Astrocyte of the cerebellum (primary cell): ENCODE measurements at places on chromosomes 1 and 21.
A peak's percentile ranks its signal among the peaks of the same experiment; 100 is the strongest.

GRCh38 chr21:37489553-37489952, 123.0 kb downstream of the DYRK1A start:
- DNase-seq = no peak

DNA sequence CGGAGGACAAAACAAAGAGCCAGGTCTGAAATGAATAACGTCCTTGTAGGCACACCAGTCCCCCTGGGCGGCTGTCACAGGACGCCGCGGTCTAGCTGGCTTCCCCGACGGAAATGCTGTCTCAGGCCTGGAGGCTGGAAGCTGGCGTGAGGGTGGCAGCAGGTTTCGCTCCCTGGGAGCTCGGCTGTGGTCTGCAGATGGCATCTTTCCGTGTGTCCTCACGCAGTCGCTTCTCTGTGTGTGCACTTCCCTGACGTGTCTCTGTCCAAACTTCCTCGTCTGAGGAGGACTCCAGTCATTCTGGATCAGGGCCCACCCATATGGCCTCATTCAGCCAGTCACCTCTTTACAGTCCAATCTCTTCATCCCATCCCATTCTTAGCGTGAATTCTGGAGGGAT, 14.2 kb downstream of the TNFRSF14 start:
- DNase-seq = no peak

DNA sequence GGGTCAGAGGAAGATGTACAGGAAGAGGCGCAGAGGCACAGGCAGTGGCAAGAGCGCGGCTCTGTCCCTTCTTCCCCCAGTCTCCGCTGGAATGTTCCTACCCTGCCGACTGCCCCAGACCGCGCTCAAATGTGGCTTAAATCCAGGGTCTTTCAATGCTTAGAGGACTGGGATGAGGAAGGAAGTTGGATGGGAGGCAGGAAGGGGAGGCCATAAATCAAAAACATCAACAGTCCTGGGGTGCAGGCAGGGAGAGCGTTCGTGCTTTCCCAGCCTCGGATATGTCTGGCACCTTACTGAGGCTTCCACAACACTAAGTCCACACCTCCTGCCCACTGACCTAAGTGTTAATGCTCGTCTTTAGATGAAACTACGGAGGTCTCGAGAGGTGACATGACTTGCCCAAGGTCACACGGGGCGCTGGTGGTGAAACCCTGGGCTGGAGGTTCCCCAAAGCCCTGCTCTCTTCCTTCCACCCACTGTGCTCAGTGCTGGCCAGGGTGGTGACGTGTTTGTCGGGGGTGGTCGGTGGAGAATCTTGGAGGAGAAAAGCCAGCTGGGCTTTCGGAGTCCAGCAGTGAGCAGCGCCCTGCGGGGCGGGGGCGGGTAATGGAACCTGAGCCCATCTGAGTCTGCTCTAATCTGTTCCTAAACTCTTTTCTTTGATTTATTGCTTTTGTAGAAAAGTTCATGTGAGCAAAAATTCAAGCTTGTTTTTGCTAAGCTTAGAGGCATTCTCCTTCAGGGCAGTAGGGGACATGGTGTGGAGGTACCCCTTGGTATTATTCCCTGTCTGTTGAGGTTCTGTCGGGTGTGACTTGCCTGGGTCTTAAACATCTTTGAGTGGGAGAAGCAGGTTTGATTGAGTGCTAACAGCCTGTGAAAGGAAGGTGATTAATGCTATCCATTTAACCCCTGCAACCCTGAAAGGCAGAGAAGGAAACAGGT, 708 bp downstream of the CDA start:
- DNase-seq = no peak

DNA sequence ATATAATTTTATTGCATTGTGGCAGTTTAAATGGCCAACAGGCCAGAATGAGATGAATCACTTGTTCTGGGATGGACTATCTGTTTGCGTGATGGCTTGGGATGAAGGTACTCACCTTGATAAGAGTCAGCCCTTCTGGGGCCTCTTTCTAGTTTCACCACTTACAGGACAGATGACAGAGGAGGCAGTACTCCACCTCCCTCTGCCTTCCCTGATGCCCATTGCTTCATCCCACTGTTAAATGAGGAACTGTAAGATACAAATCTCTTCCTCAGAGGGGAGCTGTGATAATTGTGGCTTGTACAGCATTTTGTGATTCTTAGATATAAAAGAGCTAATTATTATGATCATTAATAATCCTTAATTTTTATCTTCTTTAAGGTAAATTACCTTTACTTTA, 3.7 kb upstream of the TCHH start:
- DNase-seq = no peak

DNA sequence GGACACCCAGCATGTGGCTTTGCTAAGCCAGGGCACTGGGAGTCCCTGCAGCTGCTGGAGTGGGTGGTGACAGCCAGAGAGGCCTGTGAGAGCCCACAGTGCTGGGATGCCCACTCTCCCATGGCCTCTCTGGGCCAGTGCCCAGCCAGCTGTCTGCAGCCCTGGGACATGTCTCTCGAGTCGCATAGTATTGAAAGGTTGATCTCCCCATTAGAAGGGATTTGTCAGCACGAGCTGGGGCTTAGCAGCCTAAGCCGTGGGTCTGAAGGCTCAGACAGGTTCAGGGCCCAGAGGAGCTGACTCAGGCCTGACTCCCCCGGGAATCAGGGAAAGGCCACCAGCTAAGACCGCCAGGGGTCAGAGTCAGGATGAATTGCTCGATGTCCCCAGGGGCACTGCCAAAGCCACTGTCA, 53.5 kb downstream of the FOXD2 start:
- no peak for DNase-seq

DNA sequence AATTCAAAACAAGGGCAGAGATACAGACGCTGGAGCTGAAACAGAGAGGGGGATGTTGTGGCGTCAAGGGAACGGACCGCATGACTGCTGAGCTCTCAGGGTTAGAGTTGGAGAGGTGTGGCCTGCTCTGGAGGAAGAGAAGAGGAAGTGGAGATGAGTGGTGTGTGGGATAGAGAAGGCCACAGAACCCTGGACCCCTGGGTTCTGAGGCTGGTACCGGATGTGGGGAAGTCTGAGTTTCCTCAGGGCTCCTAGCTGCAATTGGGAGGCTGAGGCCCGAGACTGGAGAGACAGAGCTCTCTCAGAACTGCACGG, 1.8 kb downstream of the BCAN start:
- no peak for DNase-seq

DNA sequence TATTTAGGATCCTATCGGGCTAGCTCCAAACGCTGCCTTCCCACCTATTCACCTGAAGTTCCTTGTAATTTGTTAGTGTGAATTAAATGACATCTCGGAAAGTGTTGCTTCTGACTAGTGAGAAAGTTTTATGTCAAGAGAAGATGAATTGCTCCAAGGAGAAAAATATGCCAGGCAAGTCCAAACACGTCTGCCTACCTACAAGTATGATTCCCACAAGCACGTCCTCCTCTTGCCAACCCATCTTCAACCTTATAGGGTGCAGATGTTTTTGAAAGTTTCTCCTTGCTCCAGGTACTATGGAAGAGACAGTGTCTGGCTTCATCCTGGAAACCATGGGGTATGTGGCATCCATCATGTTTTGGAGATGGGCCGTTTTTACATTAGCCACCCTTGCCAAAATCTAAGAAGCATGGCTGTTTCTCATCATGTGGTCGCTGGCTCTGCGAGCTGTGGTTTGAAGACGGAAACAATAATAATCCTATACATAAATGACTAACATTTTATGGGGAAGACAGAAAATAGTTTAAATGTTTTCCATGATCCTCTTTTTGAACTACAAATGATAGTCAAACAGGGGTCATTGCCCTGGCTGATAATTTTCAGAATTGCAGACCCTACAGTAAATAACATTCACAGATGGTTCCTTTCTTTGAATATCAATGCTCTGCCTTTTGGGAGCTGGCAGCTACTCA, 505.8 kb downstream of the SMYD3 start:
- DNase-seq = peak; percentile 85

DNA sequence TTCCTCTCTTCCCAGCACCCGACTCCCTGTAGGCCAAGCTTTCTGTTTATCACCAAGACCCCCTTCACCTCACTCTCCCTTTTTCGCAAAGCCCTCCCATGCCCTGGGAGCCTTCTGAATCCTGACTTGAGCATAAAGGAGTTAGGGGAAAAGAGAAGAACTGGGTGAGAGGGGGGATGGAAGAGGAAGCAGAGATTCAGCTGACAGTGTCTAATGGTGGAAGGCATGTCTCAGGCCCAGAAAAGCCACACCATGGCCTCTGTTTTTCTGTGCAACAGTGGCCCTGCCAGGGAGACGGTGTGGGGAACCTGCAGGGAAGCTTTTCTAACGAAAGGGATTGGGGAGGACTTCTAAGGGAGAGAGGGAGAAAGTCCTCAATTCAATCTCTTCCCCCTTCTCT, 32.9 kb upstream of the SLC30A1 start:
- no peak for DNase-seq

DNA sequence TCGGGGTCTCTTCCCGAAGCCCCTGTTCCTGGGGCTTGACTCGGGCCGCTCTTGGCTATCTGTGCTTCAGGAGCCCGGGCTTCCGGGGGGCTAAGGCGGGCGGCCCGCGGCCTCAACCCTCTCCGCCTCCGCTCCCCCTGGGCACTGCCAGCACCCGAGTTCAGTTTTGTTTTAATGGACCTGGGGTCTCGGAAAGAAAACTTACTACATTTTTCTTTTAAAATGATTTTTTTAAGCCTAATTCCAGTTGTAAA, 158.7 kb downstream of the RUNX1 start:
- DNase-seq = no peak

GRCh38 chr1:41622402-41622801, 137.9 kb upstream of the EDN2 start:
- no peak for DNase-seq

DNA sequence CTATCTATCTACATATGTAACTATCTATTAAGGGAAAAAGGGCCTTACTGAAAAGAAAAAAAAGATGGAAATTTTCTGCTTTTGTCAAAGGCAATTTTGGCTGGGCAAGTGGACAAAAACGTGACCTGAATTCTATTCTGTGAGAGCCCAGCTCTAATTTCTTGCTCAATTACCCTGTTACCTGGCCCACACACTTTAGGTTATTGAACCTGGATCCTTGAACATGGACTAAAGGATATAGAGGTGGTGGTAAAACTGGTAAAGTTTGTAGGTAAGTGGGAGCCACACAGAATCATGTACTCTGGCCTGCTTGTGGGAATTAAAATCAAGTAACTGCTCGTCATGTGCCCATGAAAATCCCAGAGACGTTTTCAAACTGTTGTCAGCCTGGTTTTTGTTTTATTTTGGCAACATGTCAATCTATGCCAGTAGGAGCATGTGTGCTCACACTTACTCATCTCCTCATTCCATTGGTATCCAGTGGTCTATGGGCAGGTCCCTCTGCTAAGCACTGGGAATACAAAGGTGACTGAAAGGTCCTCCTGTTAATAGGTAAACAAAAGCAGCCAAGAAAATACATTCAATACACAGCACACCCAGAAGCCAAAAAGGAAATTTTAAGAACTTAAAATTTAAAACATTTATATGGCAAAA, 113.7 kb upstream of the WARS2 start:
- no peak for DNase-seq

GRCh38 chr1:30191154-30191702, 532.2 kb downstream of the MATN1 start:
- DNase-seq = no peak

DNA sequence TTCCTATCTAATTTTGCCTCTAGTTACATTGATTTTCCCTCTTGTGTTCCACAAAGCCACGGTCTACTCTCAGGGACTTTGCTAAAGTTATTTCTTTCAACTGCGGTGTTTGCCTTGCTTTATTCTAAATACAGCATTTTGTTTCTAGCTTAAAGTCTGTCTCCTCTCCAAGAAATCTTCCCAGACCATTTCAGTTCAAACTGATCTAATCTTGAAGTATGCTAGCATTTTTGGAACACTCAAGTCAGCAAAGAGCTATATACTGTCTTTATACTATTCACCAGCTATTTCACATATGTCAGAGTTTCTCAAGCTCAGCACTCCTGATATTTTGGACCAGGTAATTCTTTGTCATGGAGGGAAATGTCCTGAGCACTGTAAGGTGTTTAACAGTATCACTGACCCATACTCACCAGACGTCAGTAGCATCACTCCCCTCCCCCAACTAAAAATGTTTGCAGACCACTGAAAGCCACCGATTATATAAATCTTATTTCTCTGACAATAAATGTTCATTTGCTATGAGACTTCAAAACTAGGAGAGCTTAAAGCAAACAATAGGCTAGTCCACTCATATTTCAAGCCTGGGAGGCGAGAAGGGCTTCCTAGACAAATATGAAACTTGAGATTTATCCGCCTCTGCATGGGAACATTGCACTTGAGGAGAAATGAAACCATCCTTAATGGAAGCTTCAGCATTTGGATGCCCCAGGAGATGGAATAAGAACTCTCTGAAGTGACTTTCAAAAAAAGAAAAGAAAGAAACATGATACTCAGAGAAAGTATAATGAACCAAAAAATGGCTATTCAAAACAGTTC, 81.1 kb downstream of the KIAA0319L start:
- no peak for DNase-seq

- DNase-seq = peak; percentile 95
Observed at GRCh38 chr1:212234431-212235395, 50.5 kb upstream of the PPP2R5A start.

DNA sequence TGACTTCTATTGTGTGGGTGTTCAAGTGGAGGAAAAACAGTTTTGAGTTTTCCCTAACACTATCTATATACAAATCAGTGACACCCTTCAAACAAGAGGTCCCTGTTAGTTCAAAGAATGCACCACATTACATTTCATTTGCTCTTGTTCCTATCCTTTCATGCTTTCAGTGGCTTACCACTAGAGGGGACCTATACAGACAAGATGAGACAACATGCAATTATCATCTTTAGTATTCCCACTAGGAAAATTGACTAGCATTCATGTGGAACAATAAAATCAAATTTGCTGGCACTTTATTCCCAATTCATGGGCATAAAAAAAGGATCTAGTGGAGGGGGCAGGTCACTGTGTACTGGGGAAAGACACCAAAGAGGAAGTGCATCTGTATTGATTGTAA, 13.3 kb upstream of the SIPA1L2 start:
- no peak for DNase-seq

GRCh38 chr1:184973272-184974055, 844 bp downstream of the NIBAN1 start:
- DNase-seq = no peak

- DNase-seq = no peak
Observed at GRCh38 chr21:25149022-25149421, 458.3 kb downstream of the MRPL39 start.

- no peak for DNase-seq
Observed at GRCh38 chr21:46069719-46070279, 28.1 kb upstream of the COL6A2 start.

- no peak for DNase-seq
Observed at GRCh38 chr1:78911956-78912880, 94.3 kb downstream of the ADGRL4 start.

DNA sequence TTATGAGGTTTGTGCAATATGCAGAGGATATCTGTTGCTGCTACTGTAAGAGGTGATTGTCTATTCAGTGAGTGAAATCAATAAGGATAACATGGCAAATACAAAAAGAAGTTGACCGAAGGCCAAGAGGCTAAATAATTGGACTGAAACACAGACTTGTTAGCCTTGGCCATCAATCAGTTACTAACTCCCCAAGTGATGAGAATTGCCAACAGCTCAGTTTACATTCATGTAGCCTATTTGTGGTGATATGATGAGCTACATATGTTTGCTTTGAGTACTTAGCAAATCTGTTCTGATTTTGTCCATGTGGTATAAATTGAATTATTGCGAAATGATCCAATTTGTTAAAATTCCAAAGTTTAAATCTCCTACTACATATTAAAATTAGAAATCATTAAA, 68.6 kb upstream of the VAV3 start:
- DNase-seq = no peak

- DNase-seq = peak; percentile 6
Observed at GRCh38 chr1:103525114-103525606, 339 bp upstream of the RNPC3 start.
